ENCODE measurements at places on chromosomes 5 and 9.

GRCh38 chr9:134335486-134336220 is 9.4 kb downstream of the RXRA start:
- peak; percentile 81 for DNase-seq

DNA sequence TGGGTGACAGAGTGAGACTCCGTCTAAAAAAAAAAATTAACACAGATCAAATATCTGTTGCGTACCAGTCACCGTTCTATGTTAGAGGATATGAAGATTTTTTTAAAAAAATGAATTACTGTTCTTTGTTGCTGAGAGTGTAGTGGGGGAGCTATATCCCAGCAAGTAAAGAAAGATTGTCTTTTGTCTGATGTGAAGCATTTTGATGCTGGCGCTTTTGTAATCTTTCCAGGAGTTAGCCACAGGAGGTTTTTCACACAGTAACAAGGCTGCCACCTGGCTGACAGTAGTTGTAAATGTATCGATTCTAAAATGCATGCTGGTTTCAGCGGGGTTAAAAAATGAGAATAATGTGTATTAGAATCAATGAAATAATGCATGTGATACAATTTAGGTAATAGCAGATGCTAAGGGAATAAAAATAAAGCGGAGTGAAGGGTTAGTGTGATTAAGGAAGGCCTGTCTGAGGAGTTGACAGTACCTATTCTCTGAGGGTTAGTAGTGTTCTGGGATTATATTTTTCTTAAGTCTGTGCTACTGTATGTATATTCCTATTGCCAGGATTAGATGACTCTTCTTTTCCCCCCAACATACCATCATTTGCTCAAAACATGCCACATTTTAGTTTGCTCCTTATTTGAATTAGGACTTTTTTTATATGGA is 3.4 kb downstream of the LMNB1 start:
- DNase-seq, result peak; percentile 47

DNA sequence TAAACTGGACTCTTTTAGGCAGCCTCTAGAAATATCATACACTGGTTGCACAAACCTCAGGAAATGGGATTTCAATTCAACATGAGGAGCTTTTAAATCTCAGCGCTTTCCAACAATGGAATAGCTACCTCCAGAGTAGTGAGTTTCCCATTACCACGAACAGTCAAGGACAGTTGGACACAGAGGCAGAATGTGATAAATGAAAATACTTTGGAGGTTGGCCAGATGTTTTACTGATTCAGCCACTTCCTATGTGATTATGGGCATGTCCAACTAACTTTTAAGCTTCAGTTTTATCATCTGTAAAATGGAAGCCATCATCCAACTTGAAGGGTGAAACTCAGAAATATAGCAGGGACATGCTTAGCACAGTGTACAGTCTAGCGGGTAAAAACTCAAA is 2.1 kb downstream of the FBXW2 start:
- no peak for DNase-seq

- DNase-seq, result no peak
These were observed 220.0 kb downstream of the GLIS3 start for GRCh38 chr9:4079906-4080305.

GRCh38 chr5:158593925-158594324 is 505.8 kb downstream of the EBF1 start:
- DNase-seq, result no peak

DNA sequence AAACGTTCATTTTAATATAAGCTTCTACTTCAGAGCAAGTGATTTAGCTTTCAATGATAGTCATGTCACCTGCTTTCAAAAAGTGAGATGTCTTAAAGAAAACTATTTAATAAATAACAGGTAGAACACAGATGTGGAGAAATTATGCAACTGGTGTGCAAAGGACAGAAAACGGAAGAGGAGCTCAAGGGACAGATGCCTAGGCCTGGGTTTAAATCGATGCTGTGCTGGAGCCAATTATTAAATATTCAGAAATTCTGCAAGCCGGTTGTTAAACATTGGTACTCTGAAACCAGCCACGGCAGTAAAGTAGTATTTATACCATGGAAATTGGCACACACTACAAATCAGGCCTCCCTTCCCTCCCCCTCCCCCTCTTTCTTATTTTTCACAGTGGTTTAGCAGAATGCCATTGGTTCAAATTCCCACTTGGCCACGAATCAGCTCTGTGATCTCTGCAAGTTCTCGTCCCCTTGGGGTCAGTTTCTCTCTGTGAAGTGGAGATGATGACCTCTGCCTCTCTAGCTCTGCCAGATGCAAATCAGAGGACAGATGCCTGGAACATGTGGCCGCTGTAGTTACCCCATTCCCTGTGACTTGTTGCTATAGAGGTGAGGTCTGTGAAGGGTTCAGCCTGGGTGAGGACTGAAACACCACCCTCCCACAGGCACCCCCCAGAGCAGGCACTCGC is 6.2 kb upstream of the RNF130 start:
- DNase-seq, result no peak

DNA sequence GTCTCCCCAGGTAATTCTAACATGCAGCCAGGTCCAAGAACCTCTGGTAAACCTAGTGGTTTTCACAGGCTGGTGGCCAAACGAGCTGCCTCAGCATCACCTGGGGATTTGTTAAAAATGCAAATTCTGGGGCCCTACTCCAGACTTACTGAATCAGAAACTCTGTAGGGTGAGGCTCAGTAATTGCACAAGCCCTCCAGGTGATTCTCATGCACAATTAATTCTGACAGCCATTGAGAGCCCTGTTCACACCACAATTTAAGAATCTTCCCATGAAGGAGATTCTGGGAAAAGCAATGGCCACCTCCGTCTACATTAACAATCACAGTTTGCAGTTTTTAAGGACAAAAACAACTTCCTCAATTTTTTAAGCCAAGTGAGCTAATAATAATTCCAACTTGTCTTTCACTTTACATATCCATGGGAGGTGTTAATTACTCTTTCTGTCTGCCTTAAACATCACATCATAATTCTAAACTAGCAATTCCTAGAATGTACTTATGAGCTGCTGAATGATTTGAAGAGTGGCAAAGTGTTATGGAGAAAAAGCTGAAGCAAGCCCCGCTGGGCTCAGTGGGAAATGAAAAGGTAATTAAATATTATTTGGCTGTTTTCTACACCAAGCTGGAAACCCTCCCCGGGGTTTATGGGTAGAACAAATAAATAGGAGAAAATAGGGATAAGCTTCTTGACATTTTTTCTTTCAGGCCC is 70.0 kb downstream of the GLDC start:
- DNase-seq, result no peak

DNA sequence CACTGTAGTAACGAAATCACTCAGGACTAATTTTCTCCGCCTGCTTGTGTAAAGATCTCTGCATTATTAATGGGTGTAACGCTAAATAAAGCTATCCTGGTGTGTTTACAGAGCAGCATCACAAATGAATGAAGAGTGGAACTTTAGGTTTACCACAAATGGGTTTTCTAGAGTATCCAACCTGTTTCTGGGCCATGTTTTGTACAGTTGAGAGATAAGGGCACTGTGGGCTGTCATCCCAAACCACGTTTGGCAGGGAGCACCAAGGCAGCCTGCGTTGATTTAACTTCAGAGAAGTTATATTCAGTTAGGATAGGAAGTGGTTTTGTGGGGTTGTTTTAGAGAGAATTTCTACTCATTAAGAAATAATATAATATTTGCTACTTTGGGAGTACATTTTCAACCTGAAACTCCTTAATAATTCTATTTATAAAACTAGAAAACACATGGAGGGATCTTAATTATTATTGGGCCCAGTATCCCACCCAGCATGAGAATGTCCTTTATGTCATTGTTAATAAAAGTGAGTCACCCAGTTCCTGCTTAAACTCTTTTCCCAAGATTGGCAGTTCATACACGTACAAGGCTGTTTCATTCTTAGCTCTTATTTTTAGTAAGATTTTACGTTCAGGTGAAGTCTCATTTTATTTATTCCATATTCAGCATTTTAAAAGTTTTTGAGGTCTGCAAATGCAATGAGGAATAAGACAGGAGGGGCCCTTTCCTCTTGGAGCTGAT is 8.0 kb downstream of the KCNN2 start:
- no peak for DNase-seq

DNA sequence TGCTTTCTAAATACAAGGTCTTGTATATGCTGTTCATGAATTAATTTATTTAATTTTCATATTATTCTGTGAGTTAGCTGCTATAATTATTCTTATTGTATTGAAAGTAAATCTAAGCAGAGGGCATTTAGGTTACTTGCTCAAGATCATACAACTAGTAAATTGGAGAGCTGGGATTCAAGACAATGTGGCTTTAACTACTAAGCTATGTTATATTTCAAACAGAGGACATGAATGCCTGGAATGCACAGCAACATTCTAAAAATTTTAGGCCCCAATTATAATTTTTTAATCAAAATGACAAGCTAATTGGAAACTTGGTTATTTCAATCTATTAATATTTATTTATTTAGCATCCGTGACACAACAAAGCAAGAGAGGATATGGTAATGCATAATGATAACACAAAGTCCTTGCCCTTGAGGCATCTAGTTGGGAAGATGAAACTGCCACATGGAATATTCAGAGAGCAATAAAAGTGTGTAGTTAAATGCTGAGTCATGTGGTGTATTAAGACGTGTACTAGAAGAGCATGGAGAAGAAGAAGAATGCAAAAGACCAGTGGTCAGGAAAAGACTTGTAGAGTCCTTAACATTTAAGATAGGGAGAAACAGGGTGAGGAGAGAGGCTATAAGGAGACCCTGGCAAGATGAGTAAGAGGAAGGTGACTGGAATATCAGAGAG is 24.4 kb downstream of the CTXN3 start:
- DNase-seq, result no peak

GRCh38 chr5:149127394-149127955 is 13.8 kb upstream of the ABLIM3 start:
- DNase-seq, result no peak

DNA sequence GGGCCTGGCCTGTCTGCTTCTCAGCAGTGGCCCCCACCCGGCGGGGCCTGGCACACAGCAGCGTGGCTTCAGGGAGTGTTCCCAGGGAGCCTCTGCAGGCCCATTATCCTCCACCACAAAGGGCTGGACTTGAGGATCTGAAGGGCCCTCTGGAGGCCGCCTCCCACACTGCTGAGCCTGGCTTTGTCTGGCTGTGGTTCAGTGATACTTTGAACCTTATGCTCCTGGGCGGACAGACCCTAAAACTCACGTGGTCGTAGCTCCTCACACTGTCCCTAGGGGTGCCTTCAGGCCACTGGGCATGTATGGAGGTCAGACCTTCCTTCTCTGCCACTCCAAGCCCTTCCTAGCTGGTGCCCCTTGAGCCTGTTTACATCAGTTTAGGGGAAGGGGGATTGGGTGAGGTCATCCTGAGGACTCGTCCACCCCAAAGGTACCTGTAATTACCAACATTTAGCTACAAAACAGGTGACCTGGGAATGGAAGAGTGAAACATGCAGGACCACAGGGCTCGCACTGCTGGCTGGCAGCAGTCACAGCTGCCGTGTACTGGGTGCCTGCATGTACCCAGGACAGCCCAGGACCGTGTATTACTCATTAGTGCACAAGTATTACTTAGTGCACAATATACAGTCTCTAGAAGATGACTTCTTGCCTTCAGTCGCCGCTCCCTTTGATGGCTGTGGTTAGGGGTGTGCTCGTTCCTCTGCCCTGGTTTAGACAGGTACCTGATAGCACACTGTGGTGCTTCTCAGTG is 8.5 kb downstream of the GRHPR start:
- no peak for DNase-seq

GRCh38 chr5:122937914-122938313 is 92.5 kb downstream of the SNX24 start:
- DNase-seq, result no peak

DNA sequence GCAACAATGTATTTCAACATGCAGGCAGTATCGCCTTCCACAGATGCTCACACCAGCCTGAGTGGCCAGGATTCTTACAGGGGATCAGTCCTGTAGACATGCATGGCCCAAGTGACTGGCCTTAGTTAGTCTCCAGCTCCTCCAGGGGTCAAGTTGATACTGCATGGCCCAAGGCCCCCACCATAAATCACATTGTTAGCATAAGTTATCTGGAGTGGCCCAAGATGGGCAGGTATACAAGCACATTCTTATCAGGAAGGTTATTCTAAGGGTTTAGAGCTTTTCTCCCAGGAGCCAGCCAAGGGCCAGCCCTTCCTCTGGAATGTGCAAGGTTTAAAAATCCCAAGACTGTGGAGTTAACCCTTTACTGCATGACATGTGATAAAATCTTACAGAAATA is 230.9 kb upstream of the NFIL3 start:
- no peak for DNase-seq

DNA sequence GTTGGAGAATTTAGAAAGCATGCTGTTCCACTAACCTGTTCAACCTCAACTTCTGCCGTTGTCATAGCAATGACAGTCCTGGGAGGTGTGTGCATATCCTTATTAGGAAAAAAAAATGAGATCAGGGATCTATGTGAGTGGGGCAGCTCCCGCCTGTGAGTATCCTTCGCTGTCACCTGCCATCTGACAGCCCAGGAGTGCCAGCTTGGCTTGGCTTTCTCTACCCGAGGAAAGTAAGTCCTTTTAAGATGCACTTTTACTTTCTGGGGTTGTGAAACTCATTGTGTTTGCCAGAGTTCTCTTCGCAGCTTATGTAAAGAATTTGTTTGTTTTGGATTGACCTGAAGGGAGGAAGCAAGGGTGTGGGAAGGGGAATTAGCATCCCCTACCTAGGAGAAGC is 21.8 kb downstream of the PCDHAC2 start:
- DNase-seq, result no peak

Data from left colon (tissue), 2 donors.